ENCODE measurements at places on chromosomes 16 and 17.

DNA sequence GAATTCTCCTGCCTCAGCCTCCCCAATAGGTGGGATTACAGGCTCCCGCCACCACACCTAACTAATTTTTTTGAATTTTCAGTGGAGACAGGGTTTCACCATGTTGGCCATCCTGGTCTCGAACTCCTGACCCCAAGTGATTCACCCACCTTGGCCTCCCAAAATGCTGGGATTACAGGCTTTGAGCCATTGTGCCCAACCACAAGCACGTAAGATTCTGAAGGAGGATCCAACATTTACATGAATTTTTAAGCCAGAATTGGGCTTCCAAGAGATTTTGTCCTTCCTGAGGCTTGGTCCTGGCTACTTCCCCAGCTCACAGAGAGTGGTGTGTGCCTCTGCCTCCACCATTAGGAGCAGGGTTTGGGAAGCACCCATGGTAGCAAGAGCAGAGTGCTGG is 11.1 kb downstream of the G6PC3 start:
- DNase-seq, result no peak

GRCh38 chr16:1159325-1159972 is 6.5 kb downstream of the CACNA1H start:
- no peak for DNase-seq

DNA sequence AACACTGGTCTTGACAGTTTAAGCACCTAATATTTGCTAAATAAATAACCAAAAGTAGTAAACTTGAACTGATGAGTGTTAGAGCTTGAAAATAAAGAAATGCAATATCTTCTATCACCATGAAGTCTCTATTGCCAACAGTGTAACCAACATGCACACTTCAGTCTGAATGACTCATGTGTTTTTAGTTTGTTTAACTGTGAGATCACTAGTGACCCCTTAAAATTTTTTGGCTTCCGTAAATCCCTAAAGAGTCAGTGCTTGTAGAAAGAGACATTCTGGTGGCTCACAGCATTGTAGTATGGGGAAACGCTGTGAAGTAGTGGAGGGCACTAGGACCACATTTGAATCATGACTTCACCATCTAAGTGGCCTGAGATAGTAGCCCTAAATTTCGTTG is 341.1 kb downstream of the PMP22 start:
- no peak for DNase-seq

DNA sequence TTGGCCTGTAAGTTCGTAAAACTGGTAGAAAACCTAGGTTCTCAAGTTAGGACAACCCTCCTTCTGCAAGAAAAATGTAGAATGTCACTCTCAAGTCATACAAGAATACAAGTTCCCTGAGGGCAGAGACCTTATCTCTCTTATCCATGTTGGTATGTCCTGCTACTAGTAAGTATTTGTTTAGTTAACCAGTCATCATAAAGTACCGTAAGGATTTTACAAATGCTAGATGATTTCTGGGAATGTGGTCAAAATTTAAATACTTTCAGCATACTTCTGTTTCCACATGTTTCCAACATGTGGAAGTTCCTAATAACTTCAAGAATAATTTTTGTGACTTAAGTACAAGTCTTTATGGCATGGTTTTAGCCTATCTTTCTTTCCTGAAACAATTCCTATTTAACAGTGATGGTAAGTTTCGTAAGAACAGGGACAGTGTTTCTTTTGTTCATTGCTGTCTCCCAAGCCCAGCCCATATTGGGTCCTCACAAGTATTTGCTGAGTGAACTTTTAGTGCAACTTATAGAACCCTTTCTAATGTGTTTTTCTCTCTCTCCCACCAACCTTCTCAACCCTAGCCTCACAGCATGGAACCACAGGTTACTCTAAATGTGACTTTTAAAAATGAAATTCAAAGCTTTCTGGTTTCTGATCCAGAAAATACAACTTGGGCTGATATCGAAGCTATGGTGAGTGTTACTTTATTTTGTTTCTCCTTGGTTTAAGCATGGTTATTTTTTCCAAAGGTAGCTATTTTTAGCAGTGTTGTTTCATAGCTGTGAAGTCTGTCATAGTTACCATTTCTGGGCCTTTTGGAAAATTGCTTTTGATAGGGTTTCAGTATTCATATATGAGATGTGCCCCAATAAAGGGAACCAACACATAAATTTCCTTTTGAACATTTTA is 4.5 kb downstream of the NBR1 start:
- no peak for DNase-seq

GRCh38 chr17:50003911-50004310 is 8.9 kb upstream of the DLX3 start:
- DNase-seq, result no peak

GRCh38 chr16:85613604-85614337 is 649 bp downstream of the GSE1 start:
- no peak for DNase-seq

DNA sequence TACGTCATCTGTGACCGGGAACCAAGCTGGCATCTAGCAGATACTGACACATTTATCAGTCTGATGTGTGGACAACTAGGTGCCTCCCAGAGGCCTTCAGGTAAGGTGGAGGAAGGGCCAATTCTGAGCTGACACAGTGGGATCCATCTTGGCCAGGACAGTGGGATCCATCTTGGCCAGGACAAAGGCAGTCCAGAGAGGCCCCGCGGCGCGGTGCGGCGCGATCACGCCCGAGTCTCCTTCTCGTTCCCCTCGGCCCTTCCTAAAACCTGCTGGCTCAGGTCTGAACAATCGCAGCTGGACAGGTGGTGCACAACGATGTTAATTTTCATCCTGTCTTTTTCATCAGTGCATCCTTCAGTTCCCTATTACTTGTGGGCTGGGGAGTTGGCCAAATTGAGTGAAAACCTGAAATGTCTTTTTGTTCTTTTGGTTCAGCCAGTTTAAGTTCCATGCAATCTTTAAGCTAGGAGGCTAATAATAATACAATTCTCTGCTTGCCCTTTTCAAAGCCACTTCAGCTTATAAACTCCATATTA is 486 bp upstream of the WSB1 start:
- no peak for DNase-seq

GRCh38 chr17:75880266-75880665 is 1.9 kb upstream of the TRIM47 start:
- no peak for DNase-seq

- no peak for DNase-seq
Measured at GRCh38 chr17:68599552-68600066, 1.6 kb downstream of the FAM20A start.

DNA sequence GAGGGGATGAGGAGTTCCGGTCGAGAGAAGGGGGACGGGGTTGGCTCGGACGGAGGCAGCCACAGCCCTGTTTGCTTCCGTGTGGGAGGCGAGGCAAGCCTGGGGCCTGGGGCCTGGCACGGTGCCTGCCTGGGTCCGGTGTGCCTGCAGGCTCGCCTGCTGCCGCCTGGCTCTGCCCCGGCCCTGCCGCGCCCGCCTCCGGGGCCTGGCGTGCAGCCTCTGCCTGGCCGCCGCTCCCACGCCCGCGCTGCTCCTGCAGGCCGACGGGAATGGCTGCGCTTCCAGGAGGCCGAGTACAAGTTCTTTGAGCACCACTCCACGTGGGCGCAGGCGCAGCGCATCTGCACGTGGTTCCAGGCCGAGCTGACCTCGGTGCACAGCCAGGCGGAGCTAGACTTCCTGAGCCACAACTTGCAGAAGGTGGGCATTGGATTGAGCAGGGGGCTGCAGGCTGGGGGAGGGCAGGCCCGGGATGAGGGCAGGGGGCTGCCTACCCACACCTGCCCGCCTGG is 53.1 kb downstream of the MRC2 start:
- no peak for DNase-seq

- DNase-seq, result no peak
Measured at GRCh38 chr16:69270395-69270794, 40.8 kb upstream of the VPS4A start.

GRCh38 chr17:14058051-14058450 is 11.3 kb upstream of the COX10 start:
- DNase-seq, result no peak

- DNase-seq, result no peak
Measured at GRCh38 chr17:56756536-56756935, 77.2 kb downstream of the C17orf67 start.

- no peak for DNase-seq
Measured at GRCh38 chr17:6381526-6382465, 53.1 kb downstream of the AIPL1 start.

DNA sequence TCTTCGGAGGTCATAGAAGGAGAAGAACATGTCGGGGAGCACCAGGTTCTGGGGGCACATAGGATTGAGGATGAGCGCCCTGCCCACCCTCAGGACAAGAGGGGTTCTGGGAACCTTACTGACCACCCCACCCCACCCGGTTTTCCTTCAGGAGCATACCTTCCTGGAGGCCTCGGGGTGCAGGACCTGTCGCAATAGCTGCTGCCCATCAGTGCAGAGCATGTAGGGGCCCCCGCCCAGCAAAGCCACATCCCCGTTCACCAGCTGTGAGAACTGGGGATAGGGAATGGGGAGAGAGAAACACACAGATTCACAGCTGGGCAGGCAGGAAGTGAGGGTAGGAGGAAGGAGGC is 2.1 kb downstream of the ESRP2 start:
- no peak for DNase-seq

DNA sequence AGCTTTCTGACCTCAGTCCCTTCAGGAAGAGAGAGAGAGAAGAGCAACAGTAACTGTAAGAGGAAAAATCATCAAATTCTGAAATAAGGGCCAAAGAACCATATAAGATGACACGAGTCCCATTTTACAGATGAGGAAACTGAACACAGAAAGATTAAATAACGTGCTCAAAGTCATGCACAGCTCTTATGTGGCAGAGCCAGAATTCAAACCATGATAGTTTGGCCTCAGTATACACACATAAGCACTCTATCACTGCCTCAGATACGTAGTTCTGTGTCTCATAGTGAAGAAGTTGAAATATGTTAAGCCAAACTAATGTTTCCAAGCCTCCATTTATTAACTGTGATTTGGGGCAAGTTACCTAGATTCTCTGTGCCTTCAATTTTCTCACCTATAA is 1.9 kb upstream of the ZNF19 start:
- no peak for DNase-seq

GRCh38 chr16:2798723-2799204 is 494 bp downstream of the PRSS41 start:
- no peak for DNase-seq

DNA sequence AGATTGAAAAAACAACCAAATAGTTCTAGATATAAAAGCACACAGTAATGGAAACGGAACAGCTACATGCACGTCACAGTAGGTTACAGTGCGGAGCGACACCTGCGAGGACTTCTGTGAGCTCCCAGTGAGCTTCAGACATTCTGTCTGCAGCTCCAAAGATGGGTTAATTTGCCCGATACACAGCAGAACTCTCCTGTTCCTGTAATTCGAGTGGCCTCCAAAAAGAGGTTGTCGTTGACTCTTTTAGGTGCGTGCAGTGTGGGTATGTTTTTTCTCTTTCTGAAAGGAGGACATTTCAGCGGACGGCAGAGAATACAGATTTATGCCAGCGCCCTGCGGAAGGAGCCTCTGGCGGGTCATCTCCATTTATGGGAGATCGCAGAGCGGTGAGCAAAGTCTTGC is 2.9 kb downstream of the OR1F1 start:
- no peak for DNase-seq

DNA sequence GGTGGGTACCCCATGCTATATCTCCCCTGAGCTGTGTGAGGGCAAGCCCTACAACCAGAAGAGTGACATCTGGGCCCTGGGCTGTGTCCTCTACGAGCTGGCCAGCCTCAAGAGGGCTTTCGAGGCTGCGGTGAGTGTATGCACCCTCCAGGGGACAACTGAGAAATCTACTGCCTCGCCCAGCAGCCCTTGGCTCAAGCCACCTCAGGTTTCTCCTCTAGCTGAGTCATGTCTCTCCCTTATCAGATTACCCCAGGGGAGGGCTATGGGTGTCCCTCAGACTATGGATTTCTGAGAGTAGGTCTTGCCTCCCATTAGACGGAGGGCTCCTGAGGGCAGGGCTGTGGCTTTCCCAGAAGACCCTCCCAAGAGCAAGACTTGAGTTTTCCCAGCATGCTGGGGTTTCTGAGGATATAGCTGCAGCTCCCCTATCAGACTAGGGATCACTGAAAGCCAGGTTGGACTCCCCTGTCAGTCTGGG is 6.7 kb downstream of the NEK8 start:
- DNase-seq, result no peak

DNA sequence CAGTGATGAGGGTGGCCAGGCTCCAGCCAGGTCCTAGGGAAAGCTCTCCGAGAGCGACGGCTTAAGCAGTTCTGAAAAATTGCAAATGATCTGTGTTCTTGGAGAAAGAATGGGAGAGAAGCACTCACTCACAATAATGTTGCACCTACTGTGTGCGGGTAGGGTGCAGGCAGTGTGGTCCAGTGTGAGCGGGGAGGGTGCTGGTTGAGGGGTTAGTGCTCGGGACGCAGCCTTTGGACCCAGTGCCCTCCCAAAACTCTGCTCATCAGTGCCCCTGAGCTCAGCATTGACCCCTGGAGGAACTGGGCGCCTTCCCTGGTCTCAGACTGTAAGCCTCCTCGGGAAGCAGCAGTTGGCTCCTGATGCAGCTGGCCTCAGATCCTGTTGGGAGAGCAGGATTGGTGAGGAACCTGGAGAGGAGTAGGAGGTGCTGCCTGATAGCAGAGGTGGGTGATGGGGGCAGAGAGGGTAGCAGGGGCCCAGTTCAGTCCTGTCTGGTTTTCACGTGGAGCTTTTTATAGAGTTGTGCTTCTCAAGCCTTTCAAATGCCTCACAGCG is 23.6 kb upstream of the ZNF750 start:
- DNase-seq, result no peak

DNA sequence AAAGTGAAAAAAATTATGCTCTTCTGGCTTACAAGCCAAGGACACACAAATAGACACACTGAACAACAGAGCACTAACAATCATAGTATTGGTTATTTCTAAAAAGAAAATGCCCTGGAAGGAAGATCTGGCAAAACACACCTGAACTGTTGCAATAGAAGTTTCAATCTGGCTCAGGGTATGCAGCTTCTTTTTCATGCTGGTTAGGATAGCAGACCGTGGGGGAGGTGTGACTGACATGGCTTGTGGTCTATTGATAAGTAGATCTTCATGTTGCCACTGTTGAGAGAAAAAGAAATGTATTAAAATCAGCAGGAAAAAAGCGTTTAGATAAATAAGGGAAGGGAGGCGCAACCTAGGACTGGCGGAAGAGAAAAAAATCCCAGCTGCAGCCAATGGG is 26.5 kb upstream of the ARL6IP1 start:
- DNase-seq, result no peak

- DNase-seq, result no peak
Measured at GRCh38 chr17:16251043-16251442, 34.0 kb downstream of the PIGL start.

DNA sequence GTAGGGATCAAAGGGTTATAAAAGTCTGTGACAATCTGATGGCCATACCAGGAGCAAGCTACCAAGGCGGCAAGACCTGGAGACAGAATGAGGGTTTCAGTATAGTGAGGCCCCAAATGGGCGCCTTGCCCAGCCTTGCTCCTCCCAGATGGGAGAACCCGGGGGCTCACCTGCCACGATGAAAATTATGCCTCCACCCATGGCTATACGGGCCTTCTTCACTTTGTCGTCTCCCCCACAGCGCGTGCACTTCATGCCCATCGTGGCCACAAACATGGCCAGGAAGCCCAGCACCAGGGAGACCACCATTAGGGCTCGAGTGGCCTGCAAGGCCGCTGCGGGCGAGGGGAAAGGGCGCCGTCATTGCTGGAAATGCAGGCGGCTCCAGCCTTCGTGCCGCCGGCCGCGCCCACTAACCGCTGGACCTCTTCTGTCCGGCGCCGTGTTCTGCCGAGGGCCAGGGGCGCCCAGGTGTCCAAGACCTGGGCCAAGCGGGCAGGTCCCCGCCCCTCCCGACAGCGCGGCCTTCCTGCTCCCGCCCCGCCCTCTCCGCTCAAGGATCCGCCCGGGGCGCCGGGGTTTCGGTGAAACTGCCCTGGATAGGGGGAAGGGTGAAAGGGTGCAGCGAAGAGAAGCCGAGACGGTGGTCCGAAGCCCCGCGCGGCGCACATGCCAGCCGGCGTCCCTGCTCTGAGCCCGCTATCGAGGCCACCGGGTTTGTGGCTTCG is 1.5 kb downstream of the CLDN7 start:
- no peak for DNase-seq

All from CD4-positive, alpha-beta T cell treated with Interleukin-15 for 4 hours (primary cell).